ENCODE measurements at places on chromosomes 12 and 14. TPM values are rescaled to one million over a fixed set of nuclear protein-coding genes. Genes with fewer than 3 reads are reported as not detected.

GLI1 gene
- under 0.01 TPM for total RNA-seq

RHOJ gene
- 0.21 TPM for total RNA-seq

LETMD1 gene
- 87.0 TPM for total RNA-seq

GRIP1 gene
- total RNA-seq, result 5.5 TPM

ANO2 gene
- not detected for total RNA-seq

ADCY6 gene
- 12.8 TPM for total RNA-seq

ZBTB42 gene
- 10.4 TPM for total RNA-seq

TGM1 gene
- total RNA-seq, result 69.1 TPM

CCDC177 gene
- total RNA-seq, result not detected

ARHGEF40 gene
- 18.3 TPM for total RNA-seq

CLEC14A gene
- 0.24 TPM for total RNA-seq
